NCI-H345 (cell line): ENCODE measurements at places on chromosomes 12 and 14.

- DNase-seq: no peak
Observed at GRCh38 chr12:128797119-128798118, 26.3 kb downstream of the SLC15A4 start.

GRCh38 chr12:21725731-21726130 is 48.8 kb downstream of the KCNJ8 start:
- no peak for DNase-seq

- DNase-seq: no peak
Observed at GRCh38 chr14:31405106-31405505, 15.2 kb downstream of the HEATR5A start.

DNA sequence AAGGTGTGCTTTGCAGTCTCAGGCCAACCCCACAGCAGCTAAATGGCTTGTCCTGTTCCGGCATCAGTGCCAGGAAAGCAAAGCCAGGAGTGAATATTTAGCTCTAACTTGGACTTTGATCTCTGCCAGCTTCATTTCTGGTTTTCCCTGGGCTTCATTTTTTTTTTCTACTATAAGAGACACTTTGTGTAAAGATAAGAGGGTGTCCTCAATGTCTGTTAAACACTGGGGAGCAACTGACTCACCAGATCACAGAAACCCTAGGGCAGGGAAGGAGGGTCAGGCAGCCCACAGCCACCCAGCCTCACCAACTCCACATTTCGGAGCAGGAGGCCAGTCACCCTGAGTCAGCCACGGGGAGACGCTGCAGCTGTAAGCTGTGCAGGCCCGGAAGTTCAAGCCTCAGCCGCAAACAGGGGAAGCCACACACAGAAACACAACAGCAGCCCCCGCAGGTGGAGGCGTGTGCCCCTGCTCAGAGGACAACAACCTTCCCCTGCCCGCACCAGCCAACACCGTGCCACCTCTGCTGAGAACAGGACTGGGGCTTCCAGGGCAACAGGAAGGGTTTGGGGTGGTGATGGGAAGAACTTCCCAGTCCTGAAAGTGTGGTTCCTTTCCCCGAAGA is 6.3 kb downstream of the TNFRSF1A start:
- DNase-seq: no peak

GRCh38 chr12:79643821-79644220 is 46.9 kb downstream of the PAWR start:
- DNase-seq: no peak

- no peak for DNase-seq
Observed at GRCh38 chr14:31257244-31257553, 49.6 kb upstream of the HECTD1 start.

DNA sequence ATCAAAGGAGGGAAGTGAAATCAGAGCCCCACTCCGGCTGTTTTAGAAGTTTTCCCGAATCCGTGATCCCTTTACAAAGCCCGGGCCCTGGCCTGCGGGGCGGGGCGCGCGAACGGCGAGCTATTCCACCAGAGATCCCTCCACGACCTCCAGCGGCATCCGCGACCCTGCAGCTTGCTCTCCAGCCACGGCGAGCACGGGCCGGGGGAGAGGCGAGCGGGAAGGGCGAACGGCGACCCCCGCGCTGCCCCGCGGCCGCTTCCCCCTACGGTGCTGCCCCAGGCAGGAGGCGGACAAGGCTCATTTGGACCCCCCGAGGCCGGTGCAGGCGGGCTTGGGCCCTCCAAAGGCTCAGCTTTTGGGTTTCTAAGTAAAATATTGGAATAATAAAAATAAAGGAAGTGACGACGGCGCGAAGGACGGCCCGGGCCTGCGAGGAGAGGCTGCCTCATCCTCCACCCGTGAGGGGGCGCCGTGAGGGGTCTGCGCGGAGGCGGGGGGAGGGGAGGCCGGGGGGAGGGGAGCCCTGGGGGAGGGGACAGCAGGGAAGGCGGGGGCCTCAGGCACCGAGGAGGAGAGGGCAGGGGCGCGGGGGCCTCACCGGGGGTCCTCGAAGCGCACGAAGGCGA is 613 bp downstream of the SRSF9 start:
- DNase-seq: no peak

DNA sequence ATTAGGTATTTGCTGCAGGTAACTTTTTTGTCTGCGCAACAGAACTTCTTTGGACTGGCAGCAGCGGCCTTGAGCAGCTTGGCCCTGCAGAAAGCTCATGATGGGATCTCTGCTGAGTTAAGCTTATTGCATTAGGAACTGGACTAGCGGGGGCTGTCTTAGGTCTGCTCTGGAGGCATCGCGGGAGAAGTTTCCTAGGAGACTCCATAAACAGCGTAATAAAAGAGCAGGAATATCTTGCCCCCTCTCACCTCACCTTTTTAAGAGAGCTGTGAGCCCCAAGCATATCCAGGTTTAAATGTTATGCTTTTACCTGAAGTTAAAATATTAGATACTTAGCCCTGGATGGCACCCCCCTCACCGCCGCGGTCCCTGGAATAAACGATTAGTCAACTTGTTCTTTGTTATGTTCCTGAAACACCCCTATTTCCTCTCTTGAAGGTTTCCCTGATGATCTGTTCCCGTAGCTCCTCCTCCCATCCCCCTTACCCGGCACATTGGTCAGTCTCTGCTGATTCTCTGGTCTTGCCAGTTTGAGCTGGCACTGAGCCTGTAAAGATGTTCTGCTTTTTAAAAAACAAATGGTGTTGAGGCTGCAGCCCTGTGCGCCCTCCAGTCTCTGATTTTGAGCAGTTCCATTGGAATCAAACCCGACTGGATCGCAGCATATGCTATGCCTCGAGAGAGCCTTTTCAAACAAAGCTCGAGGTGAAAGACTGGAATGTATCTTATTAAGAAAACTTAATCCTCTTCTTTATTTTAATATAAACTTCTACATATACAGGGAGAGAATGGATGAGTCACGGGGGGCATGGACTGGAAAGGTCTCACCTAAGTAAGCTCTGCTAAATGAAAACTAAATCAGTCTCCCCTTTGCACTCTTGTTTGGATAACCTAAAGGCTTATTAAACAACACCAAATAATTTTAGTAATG is 1.9 kb downstream of the MLXIP start:
- DNase-seq: no peak
